ENCODE measurements at places on chromosomes 4 and X.
A peak's percentile ranks its signal among the peaks of the same experiment; 100 is the strongest.

DNA sequence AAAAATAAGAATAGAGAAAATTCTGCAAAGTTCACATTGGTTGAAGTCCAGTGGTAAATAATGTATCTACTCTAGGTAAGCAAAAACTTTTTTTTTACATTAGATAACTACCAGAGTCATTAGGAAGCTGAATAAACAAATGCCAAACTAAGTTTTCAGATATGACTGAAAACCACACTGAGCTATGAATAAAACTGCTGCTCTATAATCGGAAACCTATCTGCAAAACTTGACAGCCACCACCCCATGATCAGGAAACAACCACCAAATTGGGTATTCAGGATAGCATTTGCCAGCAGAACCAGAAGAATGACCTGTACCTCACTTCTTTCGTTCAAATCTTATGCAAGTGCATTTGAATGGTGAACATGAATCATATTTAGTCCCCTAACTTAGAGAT lies 173.0 kb upstream of the TET2 start:
- no peak for DNase-seq

GRCh38 chrX:41688835-41689234 lies at the start of gene GPR34:
GPR34 (plus strand) TSS chrX:41688973; CDS start chrX:41695634, 6,661 bp downstream.
- DNase-seq: no peak

GRCh38 chrX:52270453-52271116 lies 85.9 kb downstream of the MAGED4 start:
- DNase-seq: no peak

GRCh38 chr4:104064646-104065577 lies 345.1 kb upstream of the TACR3 start:
- DNase-seq: peak; percentile 47

- no peak for DNase-seq
Measured at GRCh38 chr4:24322511-24322910, 261.8 kb downstream of the DHX15 start.

DNA sequence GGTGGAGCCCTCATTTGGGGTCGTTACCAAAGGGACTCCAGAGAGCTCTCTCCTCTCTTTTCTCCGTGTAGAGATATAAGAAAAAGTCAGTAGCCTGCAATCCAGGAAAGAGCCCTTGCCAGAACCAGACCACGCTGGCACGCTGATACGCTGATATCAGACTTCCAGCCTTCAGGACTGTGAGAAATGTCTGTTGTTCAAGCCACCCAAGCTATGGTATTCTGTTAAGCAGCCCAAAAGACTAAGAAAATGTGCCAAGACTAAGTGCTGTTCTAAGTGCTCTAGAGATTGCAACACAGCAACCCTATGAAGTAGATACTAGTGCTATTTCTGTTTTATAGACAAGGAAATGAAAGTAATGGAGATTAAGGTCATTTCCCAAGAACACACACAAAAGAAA lies 205.7 kb downstream of the CAMK2D start:
- DNase-seq: no peak

GRCh38 chrX:153544727-153545126 lies 27.3 kb downstream of the ATP2B3 start:
- no peak for DNase-seq

DNA sequence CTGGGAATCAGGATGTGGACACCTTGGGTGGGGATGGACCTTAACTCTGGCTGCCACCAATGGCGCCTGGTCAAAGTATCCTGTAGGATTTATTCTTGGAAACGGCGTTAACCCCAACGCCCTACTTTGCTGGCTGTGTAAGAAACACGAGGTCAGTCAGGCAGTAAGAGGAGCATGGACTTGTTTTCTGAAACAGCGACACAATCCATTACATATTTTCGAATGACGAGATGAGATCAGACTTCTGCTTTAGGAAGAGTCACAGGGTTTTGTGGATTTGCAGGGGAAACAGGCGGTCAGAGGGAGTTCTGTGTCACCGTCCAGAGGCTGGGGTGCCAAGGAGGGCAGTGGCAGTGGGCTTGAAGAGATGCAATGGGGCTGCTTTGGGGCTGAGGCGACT lies 92.2 kb downstream of the TBL1X start:
- no peak for DNase-seq

DNA sequence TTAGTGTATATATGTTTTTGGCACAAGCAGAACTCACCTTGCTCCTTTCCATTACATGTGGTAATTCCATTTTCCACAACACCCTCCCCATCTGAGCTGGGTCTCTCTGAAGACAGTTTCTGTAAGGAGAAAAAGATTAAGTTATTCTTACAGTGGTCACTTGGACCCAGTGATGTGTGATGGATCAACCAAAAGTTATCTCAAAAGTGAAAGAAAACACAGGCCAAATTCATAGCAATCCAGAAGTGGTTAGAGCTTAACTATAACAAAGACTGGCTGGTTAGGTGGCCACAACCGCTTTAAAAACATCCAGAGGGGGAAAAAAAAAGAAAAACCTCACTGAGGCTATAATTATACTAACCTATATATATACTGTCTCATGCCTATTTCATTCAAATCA lies 123.7 kb downstream of the AFAP1 start:
- no peak for DNase-seq

GRCh38 chrX:74291577-74291963 lies 12.4 kb upstream of the ZCCHC13 start:
- DNase-seq: no peak

- no peak for DNase-seq
Measured at GRCh38 chr4:168685136-168685809, 188.4 kb downstream of the PALLD start.

DNA sequence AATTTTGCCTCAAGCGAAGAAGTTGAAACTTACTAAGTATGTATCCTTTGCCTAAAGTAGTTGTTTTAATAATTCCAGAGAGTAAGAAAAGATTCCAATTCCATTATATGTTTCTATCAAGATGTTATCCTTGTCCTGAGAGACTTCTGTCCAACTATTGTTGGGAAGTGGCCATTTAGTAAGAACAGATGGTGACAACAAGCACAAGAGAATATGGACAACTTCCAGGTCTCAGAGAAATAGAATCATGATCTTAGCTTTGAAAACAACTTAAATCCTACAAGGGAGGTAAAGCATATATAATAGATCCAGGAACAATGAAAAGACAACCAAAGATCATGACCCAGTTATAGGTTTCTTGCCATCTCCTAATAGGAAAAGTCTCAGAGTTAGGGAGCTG lies 486.6 kb upstream of the PCDH10 start:
- no peak for DNase-seq

DNA sequence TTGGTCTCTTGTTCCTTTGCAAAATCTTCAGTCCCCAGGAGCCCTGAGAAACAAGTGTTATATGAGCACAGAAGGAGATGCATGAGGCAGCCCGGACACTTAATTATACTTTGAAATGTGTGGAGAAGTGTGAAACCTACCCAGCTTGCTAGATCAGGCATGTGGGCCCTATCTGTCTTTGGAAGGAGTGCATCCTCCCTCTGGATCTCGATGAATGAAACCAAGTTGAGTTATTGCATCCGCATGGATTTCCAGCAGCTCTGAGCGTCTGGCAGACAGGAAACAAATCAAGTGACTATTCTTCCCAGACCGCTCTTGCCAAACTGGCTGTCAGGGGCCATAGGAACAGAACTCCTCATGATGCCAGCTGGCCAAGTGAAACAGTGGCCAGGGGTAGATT lies 19.6 kb upstream of the SOWAHD start:
- DNase-seq: no peak

DNA sequence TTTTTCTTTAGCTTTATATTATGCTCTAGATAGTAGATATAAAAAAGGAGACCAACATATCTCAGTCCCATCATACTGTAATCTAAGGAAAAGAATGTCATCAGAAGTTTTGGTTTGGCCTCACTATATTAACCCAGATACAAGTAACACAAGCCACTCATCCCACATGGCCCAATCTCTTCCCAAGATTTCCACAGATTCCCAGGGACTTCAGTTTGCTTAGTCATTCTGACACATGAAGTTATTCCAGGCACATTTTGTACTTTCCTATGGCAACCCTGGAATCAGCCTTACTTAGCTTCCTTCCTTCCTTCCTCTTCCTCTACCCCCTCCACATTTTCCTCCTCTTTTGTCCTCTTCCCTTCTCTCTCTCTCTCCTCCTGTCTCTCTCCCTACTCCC lies 21.7 kb upstream of the DCLK2 start:
- no peak for DNase-seq

DNA sequence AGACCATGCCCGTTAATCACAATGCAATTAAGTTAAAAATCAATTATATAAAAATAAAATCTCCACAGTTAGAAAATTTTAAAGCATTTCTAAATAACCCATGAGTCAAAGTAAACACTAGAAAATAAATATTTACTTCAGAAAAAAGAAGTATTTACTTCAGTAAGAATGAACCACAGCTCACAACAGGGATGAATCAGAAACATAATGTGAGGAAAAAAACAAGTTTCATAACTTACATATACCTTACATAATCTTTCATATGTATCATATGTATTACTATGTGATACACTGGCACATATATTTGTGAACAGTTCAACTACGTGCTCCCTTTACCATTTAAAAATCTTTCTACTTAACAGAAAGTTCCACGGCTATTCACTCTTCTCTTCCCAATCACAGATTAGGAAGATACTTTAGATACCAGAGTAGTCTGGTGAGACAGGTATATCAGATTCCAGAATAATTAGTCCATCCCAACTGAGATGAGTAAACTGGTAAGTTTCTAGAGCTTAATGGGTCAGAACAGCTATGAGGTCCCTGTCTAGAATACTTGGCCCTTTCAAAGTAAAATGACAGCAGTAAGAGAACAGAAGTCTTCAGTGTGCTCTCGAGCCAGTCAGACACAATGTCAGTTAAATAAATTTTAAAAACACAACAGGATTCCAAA lies 70.3 kb downstream of the SH3RF1 start:
- DNase-seq: no peak

DNA sequence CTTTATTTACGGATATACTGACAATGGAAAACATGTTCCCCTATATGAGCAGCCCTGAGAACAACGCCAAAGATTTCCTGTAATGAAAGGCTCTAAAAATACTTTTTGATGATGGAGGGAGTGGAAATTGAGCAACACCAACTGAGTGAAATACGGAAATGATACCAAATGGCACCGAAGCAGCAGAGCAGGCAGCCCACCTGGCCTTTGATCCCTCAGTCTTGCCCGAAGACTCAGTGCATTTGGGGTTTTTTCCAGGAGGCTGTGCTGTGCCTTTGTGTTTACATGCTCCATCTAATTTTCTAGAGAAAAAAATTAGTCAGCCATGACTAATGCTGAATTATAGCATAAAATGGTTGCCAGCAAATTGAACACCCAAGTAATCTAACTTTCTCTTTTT lies 169.9 kb upstream of the RBPJ start:
- no peak for DNase-seq

GRCh38 chrX:97315939-97316338 lies 432.2 kb downstream of the RPA4 start:
- no peak for DNase-seq

DNA sequence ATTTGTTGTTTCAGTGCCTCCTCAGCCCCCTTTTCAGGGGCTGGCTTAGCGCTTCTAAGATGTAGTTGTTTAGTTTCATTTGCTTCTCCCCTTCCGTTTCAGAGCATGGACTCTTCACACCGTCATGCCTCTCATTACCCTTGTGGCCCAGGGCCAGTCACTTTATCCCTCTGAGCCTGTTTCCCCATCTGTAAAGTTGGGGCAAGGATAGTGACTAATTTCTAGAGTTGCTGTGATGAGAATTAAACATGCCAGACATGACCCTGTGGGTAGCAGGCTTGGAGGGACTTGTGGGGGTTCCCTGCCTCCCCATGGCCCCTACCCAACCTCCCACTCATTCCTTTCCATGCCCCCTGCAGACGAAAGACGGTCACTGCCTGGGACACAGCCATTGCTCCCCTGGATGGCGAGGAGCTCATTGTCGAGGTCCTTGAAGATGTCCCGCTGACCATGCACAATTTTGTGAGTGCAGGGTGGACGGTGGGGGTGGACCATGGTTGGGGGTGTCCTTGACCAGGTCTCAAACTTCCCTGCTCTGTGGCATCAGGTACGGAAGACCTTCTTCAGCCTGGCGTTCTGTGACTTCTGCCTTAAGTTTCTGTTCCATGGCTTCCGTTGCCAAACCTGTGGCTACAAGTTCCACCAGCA lies 3.6 kb downstream of the ARAF start:
- no peak for DNase-seq

GRCh38 chrX:113770071-113770470 lies 813.8 kb upstream of the HTR2C start:
- no peak for DNase-seq

DNA sequence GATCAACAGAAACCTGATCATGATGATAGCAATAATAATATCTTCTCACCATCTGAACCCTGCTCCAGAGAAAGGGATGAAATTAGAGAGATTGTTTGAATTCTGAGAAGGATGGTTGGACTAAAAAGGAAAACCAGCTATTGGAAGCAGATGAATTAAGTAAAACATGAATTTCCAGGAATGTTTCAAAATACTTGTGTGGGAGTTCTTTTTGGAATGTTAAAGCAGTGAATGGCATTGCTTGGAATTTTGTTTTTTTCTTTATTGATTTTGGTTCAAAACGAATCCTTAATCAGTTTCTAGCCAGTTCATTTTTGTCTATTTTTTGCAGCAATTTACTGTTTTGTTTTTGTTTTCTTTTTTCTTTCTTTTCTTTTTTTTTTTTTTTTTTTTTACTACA lies 150.3 kb downstream of the NHS start:
- DNase-seq: no peak

DNA sequence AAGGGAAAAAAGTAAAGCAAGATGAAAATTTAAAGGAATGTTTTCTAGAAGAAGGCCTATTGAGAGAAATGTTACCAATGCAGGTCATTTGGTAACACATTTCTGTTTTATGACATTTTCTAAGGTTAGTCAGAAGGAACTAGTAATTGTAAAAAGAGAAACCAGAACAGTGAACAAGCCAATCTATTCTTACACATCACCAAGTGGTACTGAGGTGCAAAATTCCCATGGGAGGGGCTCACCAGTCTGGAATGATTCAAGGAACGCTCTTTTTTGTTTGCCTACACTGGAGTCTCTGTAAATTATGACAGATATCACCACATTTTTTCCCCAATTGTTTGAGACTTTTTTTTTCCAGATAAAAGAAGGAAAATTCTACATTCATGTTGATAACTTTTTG lies 404.7 kb upstream of the CNKSR2 start:
- no peak for DNase-seq

DNA sequence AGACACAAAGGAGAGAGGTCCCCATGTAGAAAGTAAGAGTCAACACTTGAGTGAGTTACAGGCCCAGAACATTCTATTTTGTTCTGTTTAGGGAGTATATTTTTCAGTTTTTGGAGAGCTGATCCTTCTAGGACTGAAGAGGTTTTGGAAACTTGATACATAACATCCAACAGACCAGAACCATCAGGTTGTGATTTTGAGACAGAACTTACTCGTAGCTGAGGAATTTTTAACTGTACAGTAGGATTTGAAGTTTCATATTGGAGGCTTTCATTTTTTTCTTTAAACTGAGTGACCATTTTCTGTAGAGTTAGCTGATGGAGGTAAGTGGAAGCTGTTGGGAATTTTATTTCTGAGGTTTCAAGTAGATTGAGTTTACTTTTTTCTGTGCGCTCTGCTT lies 73.3 kb downstream of the NCAPG start:
- no peak for DNase-seq

DNA sequence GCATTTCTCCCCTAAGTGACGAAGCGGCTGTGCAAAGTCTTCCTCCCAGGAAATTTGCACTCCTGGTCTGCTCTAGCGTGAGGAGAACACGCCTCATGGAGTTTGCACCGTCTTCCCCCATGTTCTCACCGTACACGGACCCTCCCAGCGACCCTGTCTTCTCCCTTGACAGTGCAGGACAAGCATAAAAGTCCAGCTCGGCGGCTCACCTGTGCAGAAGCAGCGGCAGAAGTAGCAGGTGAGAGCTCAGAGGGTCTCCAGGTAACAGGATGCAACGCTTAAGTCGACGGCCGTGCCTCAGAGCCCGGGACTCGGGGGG lies 314 bp downstream of the P2RY8 start:
- no peak for DNase-seq

Data from left hindlimb (tissue), 1 donor.